CD4-positive, alpha-beta T cell treated with Interferon alpha-2 for 1 hour (primary cell): ENCODE measurements at places on chromosomes 7 and 10.

DNA sequence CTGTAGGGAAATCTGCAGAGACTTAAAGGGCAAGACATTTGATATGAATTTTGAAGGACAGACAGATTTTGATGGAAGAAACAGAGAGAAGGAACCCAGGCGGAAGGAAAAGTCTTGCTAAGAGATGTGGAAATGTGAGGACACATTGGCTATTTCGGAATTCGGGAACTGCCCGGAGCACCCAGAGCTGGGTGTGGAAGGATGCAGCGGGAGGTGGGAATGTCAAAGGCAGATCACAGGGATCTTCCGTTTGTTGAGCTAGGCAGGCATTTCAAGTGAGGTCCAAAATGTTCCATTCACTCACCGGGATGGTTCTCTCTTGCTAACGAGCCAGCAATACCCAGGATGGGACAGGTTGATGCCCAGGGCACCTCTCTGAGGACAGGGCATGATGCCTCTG lies 87.2 kb upstream of the CTBP2 start:
- no peak for DNase-seq

GRCh38 chr7:138212314-138212713 lies 136.1 kb downstream of the AKR1D1 start:
- no peak for DNase-seq

- no peak for DNase-seq
These were observed 157.3 kb downstream of the CACNA2D1 start for GRCh38 chr7:82286096-82286797.

DNA sequence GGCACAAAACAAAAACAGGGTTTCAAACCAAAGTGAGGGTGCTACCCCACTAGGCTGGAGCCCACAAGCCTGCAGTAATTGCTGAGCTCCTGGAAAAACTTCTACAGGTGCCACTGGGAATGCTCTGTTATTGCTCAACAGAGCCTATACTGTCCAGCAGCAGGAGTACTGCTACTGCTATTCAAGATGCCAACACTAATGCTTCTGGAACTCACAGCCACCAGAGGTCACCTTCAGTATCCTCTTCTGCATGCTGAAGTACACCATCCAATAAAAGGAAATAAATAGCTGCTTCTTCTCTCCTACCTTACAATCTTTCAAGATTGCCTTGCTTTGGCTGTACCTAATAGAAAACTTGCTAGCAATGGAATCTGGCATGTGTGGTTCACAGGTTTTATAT lies 222.0 kb downstream of the LRRN3 start:
- no peak for DNase-seq

- peak; percentile 23 for DNase-seq
These were observed 2.0 kb downstream of the SAMD9 start for GRCh38 chr7:93115796-93116195.

DNA sequence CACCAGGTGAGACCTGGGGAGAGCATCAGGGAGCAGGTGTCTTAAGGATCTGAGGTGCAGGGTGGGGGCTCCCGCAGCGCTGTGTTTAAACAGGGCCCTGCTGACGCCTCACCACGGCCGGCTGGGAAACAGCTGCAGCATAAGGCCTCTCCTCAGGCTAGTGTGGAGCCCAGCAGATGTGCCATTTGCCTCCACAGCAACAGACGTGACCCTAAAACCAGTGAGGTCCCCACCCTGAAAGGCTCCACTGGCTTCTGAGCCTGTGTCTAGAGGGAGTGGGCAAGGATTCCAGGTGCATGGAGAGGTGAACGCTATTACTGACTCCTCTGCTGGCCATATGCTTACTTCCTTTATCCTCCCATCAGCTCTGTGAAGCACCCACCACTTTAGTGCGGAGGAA lies 47.8 kb downstream of the SYPL1 start:
- DNase-seq, result no peak

- no peak for DNase-seq
These were observed 17.2 kb upstream of the CALN1 start for GRCh38 chr7:72429316-72429715.

GRCh38 chr10:17673471-17674061 lies 29.6 kb downstream of the STAM start:
- DNase-seq, result no peak

DNA sequence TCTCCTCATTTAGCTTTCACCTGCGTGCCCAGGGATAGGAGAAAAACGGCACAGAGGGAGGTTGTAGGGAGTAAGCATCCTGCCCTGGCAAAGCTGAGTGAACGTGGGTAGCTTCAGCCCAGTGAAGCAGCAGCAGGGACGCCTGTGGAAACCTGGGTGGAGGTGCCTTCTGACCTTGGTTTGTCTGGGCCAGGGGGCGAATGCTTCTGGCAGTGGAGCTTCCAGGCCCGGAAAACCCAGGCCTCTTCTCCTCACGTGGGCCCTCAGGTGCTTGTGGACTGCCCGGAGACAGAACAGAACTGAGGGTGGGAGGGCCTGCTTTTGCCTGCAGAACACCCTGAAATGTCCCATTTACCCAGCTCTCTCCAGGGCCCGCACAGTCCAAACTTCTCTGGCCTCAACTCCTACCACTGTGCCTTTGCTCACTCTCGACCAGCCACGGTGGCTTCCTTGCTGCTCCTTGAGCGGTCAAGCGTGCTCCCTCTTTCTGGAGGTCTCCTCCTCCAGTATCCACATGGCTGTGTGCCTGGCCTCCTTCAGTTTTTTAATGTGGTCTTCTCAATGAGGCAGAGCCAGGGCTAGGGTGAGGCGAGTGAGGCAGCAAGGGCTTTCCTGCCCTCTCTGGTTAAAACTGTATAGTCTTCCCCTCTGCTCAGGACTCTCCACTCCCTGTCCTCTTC lies 62.4 kb downstream of the TMEM209 start:
- DNase-seq, result no peak

- DNase-seq, result no peak
These were observed 38.3 kb upstream of the ZNF248 start for GRCh38 chr10:37895674-37896073.

GRCh38 chr7:39272111-39272510 lies 294.1 kb upstream of the YAE1 start:
- no peak for DNase-seq

DNA sequence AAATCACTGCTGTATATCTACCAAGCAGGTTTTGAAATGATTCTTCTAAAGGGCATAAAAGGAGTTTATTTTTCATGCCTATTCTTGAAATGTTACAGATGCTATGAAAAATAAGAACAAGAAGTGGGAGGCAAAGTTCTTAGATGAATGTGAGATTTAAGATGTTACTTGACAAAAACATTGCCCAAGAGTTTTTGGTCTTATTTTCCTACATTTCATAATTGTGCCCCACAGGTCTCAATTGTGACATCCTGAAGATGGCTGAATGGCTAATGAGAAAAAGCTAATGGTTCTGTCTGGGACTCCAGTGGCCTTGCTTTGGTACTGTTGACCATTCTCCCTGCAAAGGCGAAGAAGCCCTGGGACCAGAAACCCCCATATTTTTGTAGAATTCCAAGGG lies 43.0 kb upstream of the IFRD1 start:
- no peak for DNase-seq

DNA sequence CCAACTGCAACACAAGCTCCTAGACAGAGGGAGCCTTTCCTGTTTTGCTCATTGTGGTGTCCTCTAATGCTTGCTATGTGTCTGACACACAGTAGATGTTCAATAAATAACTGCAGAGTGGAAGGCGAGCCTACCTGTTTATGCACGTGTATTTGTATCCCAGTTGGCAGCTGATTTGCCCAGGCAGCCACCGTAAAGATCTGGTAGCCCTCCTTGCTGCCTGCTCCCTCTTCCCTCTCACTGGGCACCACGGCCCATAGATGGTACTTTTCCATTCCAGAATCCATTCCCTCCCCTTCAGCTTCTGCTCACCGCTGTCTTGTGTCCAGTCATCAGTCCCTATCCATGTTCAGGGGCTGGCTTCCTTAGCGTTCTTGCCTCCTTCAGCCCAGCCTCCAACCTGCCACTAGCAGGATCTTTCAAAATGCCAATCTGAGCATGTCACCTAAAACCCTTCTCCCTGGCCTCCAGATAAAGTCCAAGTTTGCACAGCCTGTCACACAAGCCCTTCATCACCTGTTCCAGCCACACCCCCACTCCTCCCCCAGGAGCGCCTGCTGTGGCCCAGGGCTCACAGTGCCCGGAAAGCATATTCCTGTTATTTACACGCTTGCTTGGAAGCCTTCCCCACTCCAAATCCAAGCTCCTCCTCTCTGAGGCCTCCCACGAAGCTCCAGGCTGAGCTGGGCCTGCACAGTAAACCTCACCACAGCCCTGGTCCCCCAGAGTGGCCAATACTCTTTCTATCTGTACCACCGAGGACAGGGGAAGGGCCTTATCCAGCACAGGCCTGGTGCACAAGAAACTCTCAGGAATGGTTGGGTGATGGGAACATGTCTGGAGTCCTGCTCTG lies 21.0 kb downstream of the ZCCHC24 start:
- DNase-seq, result no peak

GRCh38 chr10:103053659-103054581 lies 135.8 kb downstream of the CNNM2 start:
- DNase-seq, result peak; percentile 77
